ENCODE measurements at places on chromosomes 16 and 17. TPM values are rescaled to one million over a fixed set of nuclear protein-coding genes. Genes with fewer than 3 reads are reported as not detected.

GPR139 gene
- polyA plus RNA-seq, result not detected

PLD6 gene
- 3.0 TPM for polyA plus RNA-seq

CSH1 gene
- polyA plus RNA-seq, result not detected

NPIPB13 gene
- polyA plus RNA-seq, result 5.5 TPM

VPS9D1 gene
- polyA plus RNA-seq, result 6.3 TPM

Data from stomach (tissue), 19 donors.